Pancreas (tissue), 10 donors: ENCODE measurements at places on chromosomes 6 and 20. TPM values are rescaled to one million over a fixed set of nuclear protein-coding genes. Genes with fewer than 3 reads are reported as not detected.

AVP gene
- not detected for polyA plus RNA-seq

HSPA1A gene
- 51.7 TPM for polyA plus RNA-seq

APCDD1L gene
- polyA plus RNA-seq: 0.27 TPM

ZSCAN31 gene
- 6.3 TPM for polyA plus RNA-seq

IL17A gene
- polyA plus RNA-seq: not detected

DNA sequence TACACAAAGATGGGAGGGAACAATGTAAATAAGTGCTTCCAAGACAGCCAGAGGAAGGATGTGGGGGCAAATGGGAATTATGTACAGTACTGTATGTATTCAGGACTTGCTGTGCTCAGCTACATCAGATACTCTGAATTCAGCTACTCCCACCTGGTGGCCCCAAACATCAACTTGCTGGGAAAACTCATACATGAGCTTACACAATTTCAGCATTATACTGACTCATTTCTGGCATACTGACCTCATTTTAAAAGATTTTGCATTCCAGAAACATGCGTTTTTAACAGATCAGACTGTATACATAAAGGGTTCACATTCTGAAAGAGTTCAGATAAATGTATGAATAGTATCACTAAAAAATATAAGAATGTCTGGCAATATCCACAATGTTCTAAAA, 59.7 kb downstream of the GPX5 start:
- DNase-seq: no peak

DNA sequence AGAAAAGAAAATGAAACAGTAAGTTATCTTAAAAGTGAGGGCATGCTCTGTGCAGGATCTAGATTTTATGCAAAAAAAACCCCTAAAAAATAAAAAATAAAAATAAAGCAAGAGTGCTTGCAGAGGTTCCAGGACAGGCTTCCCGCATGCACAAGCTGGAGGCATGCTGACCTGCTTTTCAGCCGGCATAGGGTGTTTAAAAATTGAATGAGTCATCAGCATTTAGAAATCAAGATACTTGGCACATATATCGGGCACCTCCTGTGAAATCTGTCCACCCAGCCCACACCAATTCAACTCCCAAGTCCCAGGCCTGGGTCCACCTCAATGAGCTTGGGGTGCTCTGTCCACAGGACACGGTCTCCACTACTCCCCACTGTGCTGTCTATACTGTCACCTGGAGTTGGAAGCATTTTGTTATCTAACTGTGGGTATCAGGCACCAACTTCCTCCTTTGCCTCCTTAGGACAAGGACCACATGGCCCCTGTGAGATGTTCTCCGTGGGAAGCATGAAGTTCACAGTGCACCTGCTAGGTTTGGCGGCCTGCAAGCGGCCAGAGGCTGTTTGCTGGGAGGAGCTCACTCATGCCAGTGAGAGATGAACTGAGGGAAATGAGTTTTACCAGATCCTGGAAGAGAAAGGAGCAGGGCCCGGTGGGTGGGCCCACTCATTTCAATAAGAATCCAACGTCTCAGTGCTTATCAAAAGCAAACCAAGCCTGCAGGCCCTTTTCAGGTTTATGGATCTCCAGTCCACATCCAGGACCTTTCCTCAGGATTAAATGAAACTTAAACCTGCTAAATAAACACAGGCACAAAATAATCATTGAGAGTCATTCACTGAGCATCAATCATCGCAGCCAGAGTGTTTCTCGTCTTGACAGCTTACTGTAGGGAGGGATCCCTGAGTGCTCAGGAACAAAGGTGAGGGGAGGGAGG, 121.1 kb downstream of the FOXA2 start:
- DNase-seq: no peak

DNA sequence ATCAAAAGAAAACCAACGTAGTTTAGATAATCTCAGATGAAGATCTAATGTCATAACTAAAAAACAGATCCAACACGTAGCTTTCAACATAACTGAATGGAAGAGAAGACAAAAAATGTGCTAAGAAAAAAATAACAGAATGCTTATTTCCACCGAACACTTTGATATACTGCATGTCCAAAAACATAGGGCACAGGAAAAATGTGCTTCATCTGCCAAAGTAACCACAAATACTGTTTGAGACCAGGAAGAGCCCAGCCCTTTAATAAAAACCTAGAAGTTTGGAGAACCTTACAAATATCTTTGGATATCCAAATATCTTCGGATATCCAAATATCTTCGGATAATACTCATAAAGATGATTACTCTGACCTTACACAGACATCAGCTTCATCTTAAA, 19.8 kb downstream of the LAMA4 start:
- no peak for DNase-seq

GRCh38 chr20:59835448-59836395, 97.7 kb downstream of the SYCP2 start:
- DNase-seq: no peak

GRCh38 chr6:36757206-36757605, 59.6 kb downstream of the RAB44 start:
- DNase-seq: no peak

DNA sequence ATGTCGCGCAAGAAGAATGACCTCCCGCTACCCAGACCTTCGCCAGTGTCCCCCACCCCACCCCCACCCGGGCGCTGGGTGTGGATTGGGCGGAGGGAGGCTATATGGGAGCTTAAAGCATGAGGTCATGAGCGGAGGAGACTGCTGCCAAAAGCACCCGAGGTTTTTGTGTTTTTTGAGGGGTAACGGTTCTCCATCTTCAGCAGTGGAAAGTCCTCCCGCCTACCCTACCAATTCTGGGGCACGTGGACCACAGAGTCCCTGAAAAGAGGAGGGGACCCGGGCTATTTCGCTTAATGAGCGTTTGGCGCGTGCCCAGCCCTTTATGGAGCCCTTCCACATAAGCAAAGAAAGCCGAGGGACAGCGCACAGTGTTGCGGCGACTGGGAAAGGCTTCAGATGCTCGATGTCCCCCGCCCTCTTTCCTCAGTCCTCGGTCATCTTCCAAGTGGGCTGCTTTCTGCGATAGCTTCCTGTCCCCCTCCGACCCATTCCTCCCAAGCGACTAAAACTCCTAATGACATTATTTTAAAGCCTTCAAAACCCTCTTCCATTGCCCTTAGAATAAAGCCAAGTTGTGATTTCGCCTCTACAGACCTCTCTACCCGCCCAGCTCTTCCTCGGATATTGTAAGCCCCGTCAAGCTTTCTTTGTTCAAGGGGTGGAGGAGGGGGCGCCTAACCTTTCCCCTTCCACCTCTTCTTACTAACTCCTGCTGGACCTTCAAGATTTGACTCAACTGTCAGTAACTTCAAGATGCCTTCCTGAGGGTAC, 2.1 kb upstream of the TRERF1 start:
- peak; percentile 49 for DNase-seq

DNA sequence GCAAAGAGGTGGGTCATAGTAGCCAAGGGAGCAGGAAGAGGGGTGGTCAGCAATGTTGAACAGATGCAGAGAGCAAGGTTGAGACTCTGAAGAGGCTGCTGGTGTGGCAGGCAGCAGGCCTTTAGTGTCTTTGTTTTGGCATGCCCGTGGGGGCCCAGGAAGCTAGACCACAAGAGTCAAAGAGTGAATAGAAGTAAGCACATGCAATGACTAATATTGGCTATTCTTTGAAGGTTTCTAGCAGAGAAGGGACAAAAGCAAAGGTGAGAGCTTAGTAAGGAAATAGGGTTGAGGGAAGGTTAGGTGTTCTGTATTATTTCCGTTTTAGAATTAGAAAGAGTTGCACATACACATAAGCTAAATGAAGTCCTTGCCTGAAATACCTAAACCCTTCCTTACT, 18.8 kb downstream of the TDRD6 start:
- no peak for DNase-seq

GRCh38 chr6:5566718-5567117, 305.4 kb downstream of the FARS2 start:
- no peak for DNase-seq

DNA sequence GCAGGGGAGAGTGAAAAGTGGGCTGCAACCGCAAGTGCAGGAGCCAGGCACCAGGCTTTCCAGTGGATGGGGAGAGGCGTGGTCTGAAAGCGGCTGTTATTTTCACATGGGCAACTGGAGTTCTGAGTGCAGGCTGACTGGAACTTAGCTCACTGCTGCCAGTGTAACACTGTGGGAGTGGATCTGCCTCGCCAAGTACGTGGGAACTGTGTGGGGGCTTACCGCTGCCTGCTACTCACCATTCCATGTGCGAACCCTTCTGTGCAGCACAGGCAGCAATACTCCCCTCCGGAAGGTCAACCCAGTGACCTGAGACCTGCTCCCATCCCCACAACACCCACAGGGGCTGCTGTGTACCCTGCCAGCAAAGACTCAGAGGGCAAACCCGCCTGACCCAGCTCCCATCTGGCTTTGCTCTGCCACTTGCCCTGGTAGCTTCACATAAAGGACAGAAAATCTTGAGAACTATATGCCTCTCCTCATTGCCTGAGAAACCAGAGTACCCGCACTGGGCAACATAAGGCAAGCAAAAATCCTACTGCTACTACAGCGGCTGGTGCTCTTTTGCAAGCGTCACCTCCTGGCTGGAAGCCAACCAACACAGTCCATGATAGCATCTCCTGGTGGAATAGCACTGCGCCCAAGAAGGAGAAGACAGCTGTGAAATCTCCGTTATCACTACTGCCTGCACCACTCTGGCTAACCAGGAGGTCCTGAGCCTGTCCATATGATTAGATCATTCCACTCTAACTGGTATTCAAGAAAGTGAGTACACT, 54.4 kb upstream of the SIRPG start:
- no peak for DNase-seq

DNA sequence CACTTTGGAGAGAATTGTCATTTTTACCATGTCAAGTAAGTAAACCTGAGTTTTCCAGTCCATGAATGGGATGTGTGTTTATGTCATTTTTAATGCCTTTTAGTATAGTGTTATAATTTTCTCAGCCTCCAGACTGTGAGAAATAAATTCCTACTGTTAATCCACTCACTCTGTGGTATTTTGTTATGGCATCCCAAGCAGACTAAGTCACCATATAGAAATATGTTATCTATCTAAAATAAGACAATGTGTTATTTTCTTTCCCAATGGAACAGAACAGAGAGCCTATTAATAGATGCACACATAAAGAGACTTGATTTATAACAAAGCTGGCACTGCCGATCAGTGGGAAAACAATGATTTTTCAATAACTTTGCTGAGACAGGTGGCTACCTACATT, 70.2 kb upstream of the SLC4A11 start:
- DNase-seq: no peak

- no peak for DNase-seq
Observed at GRCh38 chr6:1862411-1862810, 252.7 kb downstream of the FOXC1 start.
